Occipital lobe (tissue), 3 donors: ENCODE measurements at places on chromosomes 16 and 17. TPM values are rescaled to one million over a fixed set of nuclear protein-coding genes. Genes with fewer than 3 reads are reported as not detected.

DNA sequence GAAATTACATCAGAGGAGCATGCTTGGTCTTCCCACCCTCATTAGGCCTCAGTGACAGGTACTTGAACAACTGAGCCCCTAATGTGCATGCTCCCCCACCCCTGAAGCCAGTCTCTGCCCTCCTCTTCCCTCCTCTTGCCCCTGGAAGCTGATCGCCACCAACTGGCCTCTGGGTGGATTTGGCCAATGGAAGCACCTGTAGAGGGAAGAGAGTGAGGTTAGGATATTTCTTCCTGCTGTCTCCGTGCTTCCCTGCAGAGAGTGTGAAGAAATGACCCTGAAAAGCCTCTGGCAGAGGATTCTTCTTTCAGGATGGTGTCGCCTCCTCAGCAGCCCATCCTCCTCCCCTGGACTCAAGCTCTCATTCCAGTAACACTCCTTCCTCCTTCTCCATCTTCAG, 5.9 kb upstream of the CBLN1 start:
- no peak for DNase-seq

GRCh38 chr16:85867189-85867588, 31.8 kb upstream of the IRF8 start:
- no peak for DNase-seq

DNA sequence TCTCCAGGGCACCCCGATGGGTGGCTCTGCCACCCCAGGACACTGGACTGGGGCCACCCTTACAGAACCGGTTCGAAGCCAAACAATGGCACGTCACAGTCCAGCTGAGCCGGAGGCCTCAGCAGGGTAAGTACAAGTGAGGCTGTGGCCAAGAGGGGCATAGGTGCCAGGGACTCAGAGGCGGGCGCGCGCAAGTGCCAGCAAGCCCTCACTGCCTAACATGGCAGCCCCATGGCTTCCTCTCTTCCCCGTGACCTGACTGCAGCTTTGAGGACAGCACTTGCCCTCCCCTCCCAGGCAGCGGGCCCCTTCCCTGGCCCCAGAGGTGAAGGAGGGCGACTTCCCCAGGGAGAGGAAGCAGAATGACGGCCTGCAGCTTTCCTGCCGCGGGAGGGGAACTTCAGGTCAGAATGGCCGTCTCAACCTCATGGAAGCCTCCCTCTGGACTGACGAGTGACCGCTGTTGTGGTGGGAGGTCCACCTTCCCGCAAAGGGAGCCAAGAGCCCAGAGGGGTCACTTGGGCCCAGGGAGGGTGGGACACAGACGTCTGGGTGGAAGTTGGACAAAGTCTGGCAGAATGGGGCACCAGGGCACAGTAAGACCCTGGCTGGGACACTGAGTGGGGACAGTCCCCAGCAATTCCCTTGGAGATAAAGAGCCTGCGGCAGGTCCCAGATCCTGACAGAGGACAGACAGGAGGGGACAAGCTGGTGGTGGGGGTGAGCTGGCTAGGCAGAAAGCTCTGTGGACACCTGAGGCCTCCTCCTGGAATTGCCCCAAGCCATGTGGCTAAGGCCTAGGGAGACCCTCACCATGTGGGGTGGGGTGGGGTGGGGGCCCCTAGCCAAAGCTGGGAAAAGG, 52.1 kb upstream of the TOB1 start:
- DNase-seq: no peak

DNA sequence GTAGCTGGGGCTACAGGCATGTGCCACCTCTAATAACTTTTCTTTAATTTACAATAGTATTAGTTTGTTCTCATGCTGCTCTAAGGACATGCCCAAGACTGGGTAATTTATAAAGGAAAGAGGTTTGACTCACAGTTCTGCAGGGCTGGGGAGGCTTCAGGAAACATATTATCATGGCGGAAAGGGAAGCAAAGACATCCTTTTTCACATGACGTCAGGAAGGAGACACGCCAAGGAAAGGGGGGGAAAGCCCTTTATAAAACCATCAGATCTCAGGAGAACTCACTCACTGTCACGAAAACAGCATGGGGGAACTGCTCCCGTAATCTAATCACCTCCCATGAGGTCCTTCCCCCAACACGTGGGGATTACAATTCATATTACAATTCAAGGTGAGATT, 18.3 kb downstream of the IL4R start:
- no peak for DNase-seq

DNA sequence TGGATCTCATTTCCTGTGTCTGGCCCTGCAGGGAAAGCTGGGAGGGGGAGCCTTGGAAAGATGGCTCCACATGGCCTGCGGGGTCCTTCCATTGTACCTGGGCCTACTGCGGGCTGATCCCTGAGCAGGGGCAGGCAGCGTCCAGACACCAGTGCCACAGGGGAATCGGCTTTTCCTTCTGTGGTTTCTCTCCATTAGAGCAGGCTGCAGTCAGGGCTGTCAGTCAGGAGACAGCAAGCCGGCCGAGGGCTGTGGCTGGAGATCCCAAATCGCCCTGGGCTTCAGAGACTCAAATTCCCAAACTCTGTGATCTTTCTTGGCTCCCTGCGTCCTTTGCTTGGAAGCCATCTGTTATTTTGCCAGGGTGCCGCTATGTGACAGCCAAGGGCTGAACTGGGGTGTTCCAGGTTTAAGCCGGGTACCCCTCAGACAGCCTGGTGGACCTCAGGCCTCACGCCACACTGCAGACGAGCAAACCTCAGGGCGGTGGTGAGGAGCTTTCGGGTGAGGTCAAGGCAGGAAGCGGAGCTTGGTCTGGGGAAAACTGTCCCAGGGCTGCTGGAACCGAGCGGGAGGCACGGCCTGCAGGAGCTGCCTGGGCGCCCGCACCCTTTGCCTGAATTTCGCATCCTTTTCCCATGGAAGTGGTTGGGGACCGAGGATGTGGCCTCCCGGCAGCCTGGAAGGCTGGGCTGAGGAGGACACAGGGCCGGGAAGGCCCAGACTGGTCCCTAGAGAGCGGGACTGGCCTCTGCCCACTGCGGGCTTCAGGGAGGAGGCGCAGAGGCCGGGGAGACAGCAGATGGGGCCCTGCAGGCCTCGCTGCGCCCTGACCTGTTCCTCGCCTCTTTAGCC, 1.5 kb upstream of the CPNE7 start:
- no peak for DNase-seq

DNA sequence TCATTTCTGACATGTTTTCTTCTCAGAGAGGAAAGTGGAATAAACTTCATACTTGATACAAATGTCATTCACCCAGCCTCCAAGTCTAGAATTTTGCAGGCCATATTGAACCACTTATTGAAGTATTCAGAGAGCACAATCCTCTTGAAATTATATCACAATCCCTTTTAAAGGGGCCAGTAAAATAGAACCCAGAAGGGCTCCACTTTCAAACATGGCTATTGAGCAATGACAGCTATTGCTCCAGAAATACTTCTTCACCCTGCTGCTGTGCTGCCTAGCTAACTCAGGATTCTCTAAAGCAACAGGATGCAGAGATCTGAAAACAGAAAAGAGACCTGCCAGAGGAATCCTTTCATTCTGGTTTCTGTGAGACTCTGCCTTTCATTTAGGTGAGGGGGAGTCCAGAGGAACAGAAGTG, 275.0 kb upstream of the CDH5 start:
- DNase-seq: no peak

HBA2 gene
- total RNA-seq: 614 TPM

NPIPB6 gene
- not detected for total RNA-seq

CTF1 gene
- not detected for total RNA-seq

SULT1A1 gene
- 7.3 TPM for total RNA-seq

DUS2 gene
- 9.0 TPM for total RNA-seq

B9D1 gene
- total RNA-seq: 13.6 TPM

SULT1A2 gene
- total RNA-seq: not detected
